Stimulated activated CD8-positive, alpha-beta memory T cell treated with anti-CD3 and anti-CD28 coated beads, Interleukin-7, amount 100 ng/mL, for 24 hours (primary cell): ENCODE measurements at places on chromosomes 16 and 17.

DNA sequence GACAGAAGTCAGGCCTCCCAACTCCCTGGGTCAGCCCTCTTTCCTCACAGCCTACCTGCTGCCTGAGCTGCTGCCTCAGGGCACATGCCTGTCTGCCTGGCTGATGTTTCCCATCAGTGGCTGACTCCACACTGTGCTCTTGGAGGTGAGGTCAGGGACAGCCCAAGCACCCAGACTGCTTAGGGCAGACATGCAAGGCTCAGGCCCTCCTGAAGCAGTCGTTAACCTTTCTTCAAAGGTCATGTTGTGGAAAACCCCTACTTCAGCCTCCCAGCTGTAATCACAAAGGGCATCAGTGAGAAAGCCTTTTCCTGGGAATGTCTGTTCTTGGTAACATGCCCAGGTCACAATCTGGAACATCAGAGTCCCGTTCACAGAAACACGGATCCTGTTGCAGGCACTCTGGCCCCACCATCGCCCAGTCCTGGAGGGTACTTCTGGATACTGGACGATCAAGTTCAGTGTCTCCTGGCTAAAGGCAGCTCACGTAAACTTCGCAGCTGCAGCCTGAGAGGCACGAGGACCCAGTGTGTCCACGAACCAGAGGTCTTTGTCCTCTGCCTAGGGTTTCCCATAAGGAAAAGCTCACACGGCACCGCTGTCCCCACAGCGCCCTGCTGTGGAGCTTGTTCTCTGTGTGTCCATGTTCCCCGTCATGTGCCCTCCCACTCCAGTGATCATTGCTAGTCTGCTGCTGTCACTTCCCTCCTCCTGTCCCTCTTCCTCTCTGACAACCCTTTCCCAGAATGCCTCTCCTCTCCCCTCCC lies 54.9 kb downstream of the GNAO1 start:
- DNase-seq, result no peak

GRCh38 chr17:54418467-54418866 lies 482.2 kb upstream of the TOM1L1 start:
- no peak for DNase-seq

- DNase-seq, result no peak
These were observed 537.7 kb downstream of the MAF start for GRCh38 chr16:79062821-79063220.

DNA sequence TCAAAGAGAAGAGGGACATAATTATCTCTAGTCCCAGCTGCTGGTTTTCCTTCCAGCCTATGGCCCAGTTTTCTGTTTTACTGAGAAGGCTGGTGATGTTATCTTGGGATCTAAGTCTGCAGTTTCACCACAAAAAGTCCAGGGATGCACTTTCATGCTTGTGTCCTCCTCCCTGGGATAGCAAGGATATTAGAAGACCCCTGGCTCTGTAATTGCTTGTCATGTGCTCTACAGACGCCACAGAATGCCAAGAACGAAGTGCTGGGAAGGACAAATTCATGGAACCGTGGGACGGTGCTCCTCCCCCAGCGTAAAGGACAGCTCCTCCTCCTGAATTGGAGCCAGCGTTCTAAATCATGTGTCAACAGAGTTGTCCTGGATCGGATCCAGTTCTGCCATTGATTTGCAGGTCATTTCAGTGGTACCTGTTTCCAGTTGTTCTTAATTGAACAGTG lies 8.6 kb downstream of the MAPT start:
- no peak for DNase-seq

DNA sequence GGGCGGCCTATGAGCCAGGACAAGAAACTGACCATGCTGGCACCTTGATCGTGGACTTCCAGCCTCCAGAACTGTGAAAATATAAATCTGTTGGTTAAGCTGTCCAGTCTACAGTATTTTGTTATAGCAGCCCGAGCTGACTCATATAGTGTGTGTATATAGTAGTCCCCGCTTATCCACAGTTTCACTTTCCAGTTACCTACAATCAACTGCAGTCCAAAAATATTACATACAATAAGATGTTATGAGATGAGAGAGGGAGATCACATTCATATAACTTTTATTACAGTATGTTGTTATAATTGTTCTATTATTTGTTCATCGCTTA lies 4.9 kb downstream of the MT3 start:
- no peak for DNase-seq

- no peak for DNase-seq
These were observed 30.1 kb downstream of the SOCS1 start for GRCh38 chr16:11225677-11226549.

DNA sequence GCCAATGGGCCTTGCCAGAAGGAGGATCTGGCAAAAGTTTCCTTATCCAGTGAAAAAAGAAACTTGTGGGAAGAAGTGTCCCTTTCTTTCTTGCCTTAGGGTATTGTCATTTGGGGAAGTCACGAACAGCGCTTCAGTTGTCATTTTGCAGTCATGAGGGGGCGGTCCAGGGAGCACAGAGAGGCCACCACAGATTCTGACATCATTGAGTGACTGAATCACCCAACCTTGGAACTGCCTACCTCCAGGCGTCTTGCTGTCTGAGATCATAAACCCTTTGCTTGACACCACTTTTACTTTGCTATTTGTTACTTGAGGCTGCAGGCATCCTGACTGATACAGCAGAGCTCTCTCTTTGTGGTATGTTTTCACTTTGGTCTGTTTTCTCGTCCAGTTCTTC lies 3.1 kb upstream of the WSCD1 start:
- no peak for DNase-seq

DNA sequence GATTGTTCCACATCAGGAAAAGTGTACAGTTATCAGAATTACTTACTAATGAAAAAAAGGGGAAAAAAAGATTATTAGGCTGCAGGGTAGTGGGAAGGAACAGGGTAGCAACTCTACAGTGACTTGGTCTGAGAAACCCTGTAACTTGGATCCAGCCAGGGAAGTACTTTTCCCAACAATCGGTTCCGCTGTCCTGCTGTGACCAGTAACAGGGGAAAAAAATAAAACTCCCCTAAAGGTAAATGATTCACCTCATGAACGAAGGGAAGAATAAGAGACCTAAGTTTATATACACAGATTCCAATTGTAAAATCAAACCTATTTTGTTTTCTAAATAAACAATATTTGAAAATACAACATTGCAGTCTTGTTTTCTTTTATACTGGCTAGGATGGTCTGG lies 189.9 kb downstream of the WWOX start:
- DNase-seq, result no peak

DNA sequence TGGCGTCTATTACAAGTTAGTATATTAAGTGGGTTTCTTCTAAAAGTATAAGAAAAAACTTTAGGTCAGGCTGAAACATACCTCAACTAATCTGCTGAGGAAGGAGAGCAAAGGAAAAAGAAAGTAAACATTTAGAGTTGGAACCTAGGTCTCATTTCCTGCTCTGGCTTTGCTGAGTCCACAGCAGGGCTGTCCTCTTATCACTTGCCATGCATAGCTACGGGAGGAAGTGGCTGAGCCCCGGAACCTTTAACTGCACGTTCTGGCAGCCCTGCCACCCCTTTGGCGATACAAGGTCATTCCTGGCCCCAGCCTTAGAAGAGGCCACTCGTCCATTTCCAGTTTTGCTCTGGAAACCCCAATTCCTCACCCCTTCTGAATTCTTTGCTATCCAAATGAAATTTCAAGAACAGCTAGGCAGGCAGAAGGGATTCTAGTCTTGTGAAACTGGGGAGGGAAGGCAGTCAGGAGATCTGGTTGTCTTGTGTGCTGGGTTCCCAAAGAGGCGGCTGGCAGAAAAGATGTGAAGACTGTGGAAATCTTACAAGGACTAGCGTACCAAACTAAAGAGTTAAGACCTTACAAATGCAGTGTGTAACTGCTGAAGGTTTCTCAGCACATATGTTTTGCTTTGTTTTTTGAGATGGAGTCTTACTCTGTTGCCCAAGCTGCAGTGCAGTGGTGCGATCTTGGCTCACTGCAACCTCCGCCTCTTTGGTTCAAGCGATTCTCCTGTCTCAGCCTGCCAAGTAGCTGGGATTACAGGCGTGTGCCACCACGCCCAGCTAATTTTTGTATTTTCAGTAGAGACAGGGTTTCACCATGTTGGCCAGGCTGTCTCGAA lies 19.1 kb downstream of the WIPI1 start:
- no peak for DNase-seq

- no peak for DNase-seq
These were observed 111.4 kb downstream of the IRX3 start for GRCh38 chr16:54175169-54175551.

- no peak for DNase-seq
These were observed 25.6 kb downstream of the ADORA2B start for GRCh38 chr17:15970500-15970899.

DNA sequence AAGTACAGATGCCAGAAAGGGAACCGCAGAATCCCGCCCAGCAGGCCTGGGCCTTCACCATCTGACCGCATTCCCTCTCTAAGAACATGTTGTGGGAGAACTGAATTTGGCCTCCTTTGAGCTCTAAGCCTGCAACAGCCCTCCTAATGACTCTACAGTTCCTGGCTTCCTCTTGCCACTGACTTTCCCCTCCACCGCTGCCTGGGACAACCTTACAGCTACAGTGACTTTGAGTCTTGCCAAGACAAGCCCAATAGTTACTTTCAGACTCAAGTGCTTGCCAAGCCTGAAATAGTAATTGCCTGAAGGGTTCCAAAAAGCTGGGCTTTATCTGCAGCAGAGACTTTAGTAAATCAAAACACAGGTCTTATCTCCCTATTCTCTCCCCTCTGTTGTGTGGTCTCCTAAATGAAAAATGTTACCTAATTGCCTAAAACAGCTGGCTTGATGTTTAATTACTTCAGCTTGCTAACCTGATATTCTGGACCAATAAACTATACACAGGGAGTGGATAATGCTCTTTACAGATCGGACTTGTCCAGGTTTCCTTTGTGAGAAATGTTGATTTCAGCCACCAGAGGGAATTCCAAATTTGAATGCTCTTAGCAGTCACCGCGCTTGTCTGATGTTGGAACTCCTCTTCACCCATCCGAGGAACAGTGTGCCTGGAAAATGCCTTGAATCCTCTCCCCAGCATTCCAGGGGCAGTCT lies 85.1 kb upstream of the TBX2 start:
- DNase-seq, result no peak

DNA sequence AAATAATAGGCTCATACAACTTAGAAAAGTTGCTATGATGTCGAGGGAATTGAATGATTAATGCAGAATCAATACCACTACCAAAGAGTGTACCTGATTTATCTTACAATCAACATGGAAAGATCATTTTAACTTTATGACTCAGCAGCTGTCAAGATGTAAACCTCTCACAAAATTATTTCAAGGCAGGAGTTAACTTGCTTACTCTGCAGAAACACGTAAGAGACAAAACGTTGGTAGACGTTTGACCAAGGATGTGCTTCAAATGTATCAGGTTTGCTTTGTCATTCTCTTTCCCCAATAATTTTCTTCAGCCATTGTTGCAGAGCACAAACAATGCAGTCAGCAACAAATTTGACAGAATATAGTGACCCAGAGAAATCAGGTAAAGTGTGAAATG lies 415.8 kb upstream of the KIF2B start:
- DNase-seq, result no peak

DNA sequence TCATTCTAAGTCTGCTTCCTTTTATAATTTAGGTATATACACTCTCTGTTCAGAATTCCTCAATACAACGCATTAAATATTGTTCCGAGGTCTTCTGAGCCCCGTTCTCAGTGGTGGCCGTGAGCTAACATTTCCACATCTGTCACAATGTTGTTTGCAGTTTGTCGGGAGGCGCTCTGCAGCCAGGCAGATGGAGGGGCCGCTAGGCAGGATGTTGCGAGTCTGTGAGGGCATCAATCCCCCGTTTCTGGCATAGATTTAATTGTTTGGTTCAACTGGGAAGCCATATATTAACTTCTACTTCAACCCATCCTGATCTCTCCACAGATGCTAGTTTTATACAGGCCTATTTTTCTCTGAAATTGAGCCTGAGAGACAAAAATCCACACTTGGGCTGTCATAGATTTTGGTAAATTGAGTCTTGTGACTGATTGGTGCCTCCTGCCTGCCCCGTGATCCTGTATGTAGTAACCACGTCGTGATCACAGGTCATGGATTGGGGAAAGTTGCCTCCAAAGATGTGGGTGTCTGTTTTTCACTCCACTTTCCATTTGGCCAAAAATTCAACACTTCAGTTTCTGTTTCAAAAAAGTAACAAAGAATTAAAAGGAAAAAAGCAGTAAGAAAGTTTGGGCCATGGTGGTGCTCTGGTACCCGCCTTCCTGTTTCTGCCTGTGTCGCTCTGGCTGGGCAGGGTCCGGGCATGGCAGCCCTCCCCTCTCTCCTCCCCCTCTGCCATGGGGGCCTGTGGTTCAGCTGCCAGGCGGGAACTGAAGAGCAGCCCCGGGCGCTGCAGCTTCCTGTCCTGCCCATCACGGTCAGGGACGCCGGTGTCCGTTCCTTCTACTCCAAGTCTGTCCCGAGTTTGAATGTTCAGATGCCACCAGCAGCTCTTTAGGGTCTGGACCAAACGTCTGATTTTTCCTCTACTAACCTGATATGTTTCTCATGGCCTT lies 41.5 kb downstream of the RPTOR start:
- no peak for DNase-seq

DNA sequence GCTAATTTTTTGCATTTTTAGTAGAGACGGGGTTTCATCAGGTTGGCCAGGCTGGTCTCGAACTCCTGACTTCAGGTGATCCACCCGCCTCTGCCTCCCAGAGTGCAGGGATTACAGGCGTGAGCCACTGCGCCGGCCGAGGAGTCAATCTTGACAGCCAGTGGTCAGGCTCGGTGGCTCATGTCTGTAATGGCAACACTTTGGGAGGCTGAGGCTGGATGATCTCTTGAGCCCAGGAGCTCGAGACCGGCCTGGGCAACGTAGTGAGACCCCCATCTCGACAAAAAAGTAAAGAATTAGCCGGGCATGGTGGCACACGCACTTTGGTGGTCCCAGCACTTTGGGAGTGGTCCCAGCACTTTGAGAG lies 608 bp upstream of the PGS1 start:
- DNase-seq, result no peak
